Gastrocnemius medialis (tissue), 4 donors: ENCODE measurements at places on chromosomes 6 and 20. TPM values are rescaled to one million over a fixed set of nuclear protein-coding genes. Genes with fewer than 3 reads are reported as not detected.

Gene FRMD1
- not detected for total RNA-seq

Gene DUSP15
- total RNA-seq = not detected

Gene FNDC11
- 0.13 TPM for total RNA-seq

Gene SYNE1
- total RNA-seq = 51.5 TPM

Gene FKBP1C
- total RNA-seq = not detected

Gene CLIC5
- 95.7 TPM for total RNA-seq

Gene PLG
- total RNA-seq = not detected

Gene ABT1
- 9.3 TPM for total RNA-seq

Gene CCN5
- 30.6 TPM for total RNA-seq

Gene UNC5CL
- 0.31 TPM for total RNA-seq

Gene ADGRF5
- 49.2 TPM for total RNA-seq

Gene TGM2
- total RNA-seq = 59.3 TPM

DNA sequence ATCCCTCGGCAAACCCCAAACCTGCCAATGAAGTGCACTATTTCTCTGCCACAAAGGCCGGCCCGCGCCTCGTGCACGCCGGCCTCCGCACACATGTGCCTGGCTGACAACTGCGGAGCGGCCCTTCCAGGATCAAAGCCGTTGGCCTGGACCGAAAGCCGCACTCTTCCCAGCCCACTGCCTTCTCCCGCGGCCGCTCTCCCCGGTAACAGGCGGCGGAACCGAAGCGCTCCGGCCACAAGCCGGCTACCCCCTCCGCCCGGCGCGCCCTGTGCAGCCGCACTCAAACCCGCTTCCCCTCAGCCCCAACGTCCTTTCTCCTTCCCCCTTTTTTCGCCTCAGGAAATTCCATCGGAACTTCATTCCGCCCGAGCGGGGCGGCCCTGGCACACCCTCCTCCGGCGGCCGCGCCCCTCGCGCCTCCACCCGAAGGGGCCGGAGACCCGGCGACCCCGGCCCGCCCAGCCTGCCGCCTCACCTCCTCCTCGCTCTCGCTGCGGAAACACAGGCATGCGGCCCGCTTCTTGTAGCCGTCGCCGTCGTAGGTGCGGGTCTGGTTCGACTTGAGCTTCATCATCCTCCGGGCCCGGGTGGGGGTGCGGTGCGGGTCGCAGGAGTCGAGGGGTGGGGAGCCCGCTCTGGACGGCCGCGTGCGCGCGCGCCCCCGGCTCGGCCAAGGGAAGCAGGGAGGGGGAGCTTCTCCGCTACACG, 528 bp downstream of the NUDT3 start:
- peak; percentile 54 for DNase-seq

- no peak for DNase-seq
Measured at GRCh38 chr6:137738931-137739504, 128.0 kb upstream of the TNFAIP3 start.

GRCh38 chr6:166459272-166459671, 76.5 kb upstream of the MPC1 start:
- no peak for DNase-seq

DNA sequence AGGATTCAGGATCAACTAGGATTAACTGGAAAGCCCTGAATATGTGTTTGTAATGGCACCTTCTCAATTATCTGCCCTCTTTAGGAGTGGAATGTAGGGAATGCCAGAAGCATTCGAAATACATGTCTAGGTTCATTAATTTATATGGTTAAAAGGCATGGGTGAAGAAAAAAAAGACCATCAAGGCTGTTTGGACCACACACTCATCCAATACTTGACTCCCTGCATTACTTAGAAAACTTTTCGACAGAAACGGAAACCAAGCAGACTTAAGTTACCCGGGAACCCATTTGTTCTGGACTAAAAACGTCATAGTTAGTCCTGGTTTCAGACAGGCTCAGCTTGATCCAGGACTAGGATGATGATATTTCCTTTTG, 33.2 kb downstream of the SLC2A10 start:
- no peak for DNase-seq

- no peak for DNase-seq
Measured at GRCh38 chr6:41763470-41763869, 16.2 kb downstream of the FRS3 start.

GRCh38 chr6:3458706-3459421, 2.0 kb upstream of the SLC22A23 start:
- no peak for DNase-seq

- no peak for DNase-seq
Measured at GRCh38 chr6:61886608-61887259, 399.3 kb downstream of the KHDRBS2 start.

- DNase-seq = no peak
Measured at GRCh38 chr20:13297147-13297899, 76.2 kb downstream of the ISM1 start.

GRCh38 chr6:80956898-80957297, 795.6 kb downstream of the TENT5A start:
- DNase-seq = no peak

DNA sequence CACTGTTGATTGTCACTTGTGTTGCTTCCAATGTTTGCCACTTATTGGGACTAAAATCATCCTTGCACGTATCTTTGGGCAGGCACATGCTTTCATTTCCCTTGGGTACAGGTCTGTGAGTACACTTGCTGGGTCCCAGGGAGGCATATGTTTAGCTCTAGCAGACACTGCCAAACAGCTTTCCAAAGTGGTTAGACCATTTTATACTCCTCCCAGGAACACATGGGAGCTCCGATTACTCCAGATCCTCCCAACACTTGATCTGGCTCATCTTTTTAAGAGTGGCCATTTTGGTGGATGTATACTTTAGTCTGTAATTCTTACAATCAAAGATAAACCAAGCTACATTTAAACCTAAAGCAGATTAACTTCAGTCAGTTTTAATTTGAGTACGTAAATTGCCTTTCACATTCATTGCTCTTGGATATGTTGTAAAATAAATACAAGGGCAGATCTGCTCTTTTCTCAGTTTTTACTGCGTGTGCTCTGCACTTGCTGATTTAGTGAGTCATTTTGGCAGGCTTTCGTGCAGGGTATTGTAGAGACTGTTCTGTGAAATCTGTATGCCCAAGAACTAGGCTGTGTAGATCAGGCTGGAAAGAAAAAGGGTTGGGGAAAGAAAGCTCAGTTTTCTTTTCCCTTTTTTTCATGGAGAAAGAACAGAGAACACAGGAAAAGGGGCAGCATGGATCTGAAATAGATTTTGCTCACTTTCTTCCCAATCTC, 19.5 kb downstream of the SLC22A1 start:
- no peak for DNase-seq

DNA sequence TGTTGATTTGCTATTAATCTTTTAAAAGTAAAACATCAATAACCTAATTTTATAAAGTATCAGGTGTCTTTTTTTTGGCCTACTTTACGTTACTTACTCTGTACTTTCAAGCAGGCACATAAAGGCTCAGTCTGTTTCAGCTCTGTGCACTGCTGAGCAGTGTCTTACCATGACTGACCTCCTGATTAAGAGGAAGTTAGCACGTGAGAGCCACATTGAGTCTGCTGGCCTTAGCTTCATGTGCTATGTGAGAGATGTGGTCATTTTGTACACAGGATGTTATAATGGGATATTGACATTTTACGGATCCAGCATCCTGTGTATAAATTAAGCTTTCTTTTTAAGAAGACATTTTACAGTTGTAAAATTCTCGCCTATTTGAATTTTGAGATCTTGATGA, 31.9 kb downstream of the ARID1B start:
- peak; percentile 69 for DNase-seq

DNA sequence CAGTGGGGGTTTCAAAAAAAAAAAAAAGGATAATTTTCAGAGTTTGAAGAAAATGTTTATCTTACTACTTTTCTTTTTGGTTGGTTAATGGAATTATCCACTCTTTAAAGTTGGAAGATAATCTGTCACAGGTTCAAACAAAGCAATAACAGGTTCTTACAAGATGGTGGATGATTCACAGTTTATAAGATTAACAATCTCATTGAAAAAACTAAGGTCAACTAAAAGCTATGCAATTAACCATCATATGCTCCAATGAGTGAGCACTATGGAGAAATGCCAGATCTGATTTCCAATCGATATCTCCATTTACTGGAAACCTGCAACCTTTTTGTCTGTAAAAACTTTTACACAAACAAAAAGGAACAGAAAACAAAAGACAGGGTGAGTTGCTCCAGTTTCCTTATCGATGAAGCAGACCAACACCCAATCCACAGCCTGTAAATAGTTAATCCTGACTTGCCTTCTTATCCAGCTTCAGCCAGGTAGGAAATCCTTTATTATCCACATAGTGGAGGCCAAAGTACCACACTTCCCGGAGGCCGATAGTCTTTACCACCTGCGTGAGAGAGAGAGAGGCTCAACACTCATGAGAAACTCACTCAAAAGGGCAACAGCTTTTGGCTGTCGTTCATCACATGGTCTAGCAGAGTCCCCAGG, 32.4 kb downstream of the EZR start:
- no peak for DNase-seq

- peak; percentile 64 for DNase-seq
Measured at GRCh38 chr6:125301435-125302391, at the start of gene HDDC2. TSS of gene HDDC2 (minus strand) at chr6:125301967. CDS start at chr6:125301932, 35 bp downstream.

DNA sequence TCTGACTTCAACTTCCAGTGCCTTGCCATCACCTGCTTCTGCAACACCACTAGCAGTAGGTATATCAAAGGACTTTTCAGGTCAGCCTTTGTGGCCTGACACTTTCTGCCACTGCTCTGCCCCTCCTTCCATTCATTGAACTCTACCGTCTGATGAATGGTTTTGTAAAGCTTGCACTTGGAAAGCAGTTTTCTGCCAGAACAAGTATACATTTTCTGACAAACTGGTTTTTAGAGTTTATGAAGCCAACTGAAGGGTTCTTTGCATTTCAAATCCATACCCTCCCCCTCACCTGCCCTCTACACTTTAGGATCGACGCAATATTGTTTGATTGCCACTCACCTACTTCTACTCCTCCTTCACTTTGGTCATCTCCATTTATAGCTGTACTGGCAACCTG, 603.1 kb downstream of the HACE1 start:
- no peak for DNase-seq

DNA sequence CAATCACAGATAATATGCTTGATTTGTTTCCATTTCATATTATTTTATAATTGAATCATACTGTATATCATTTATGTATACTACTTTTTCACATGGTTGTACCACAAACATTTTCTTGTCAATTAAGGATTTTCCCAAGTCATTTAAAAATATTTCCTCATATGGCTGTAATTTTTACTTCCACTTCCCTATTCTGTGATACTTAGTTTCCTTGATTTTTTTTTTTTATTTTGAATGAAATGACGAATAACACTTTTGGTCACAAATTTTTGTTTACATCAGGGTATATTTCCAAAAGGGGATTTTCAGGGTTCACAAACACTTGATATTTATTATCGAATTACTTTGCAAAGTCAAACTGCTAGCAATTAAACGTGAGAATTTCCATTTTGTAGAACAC, 515.6 kb downstream of the KIF16B start:
- DNase-seq = no peak

GRCh38 chr6:113875470-113875869, 18.3 kb downstream of the MARCKS start:
- no peak for DNase-seq

- DNase-seq = no peak
Measured at GRCh38 chr6:44256775-44257024, 628 bp downstream of the SLC35B2 start.

GRCh38 chr6:142631517-142632385, 313.2 kb downstream of the HIVEP2 start:
- no peak for DNase-seq

DNA sequence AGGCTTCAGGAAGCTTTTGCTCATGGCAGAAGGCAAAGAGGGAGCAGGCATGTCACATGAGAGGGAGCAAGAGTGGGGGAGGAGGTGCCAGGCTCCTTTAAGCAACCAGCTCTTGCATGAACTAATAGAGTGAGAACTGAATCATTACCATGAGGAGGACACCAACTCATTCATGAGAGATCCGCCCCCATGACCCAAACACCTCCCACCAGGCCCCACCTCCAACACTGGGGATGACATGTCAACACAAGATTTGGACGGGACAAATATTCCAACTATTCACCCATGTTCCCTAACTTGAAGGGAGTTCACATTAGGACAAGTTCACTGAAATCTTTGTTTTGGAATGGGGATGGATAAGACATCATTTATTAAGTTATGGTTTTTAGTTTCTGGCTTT, 155.2 kb upstream of the ESR1 start:
- DNase-seq = no peak

- no peak for DNase-seq
Measured at GRCh38 chr6:170532867-170533488, 20.1 kb downstream of the PSMB1 start.

- no peak for DNase-seq
Measured at GRCh38 chr6:33417128-33417902, 592 bp downstream of the CUTA start.

DNA sequence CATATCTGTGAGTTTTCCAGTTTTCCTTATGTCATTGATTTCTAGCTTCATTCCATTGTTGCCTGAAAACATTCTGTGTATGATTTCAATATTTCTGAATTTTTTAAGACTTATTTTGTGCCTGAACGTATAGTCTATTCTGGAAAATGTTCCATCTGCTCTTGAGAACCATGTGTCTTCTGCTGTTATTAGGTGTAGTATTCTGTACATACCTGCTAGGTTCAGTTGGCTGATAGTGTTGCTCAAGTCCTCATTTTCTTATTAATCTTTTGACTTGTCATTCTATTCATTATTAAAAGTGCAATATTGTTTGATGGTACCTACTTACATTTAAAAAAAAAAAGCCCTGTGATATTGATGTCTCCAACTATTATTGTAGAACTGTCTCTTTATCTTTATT, 869.8 kb upstream of the MAN1A1 start:
- DNase-seq = no peak

GRCh38 chr6:155040901-155041650, 46.0 kb downstream of the TIAM2 start:
- no peak for DNase-seq
